ENCODE measurements at places on chromosomes 6 and 20. TPM values are rescaled to one million over a fixed set of nuclear protein-coding genes. Genes with fewer than 3 reads are reported as not detected.

PNPLA1 gene
- polyA plus RNA-seq: not detected

GRCh38 chr6:154614101-154614500 lies 103.6 kb upstream of the CNKSR3 start:
- no peak for DNase-seq

YIPF3 gene
- 84.0 TPM for polyA plus RNA-seq

- peak; percentile 90 for DNase-seq
These were observed 113.8 kb downstream of the CEBPB start for GRCh38 chr20:50304501-50304856.

- no peak for DNase-seq
These were observed 69.0 kb upstream of the STXBP5 start for GRCh38 chr6:147135211-147135681.

CYP21A2 gene
- 0.35 TPM for polyA plus RNA-seq

MYCT1 gene
- polyA plus RNA-seq: 17.2 TPM

- no peak for DNase-seq
These were observed 234.6 kb downstream of the DLL1 start for GRCh38 chr6:170056278-170056711.

- no peak for DNase-seq
These were observed 7.9 kb upstream of the OSER1 start for GRCh38 chr20:44218446-44218845.

DNA sequence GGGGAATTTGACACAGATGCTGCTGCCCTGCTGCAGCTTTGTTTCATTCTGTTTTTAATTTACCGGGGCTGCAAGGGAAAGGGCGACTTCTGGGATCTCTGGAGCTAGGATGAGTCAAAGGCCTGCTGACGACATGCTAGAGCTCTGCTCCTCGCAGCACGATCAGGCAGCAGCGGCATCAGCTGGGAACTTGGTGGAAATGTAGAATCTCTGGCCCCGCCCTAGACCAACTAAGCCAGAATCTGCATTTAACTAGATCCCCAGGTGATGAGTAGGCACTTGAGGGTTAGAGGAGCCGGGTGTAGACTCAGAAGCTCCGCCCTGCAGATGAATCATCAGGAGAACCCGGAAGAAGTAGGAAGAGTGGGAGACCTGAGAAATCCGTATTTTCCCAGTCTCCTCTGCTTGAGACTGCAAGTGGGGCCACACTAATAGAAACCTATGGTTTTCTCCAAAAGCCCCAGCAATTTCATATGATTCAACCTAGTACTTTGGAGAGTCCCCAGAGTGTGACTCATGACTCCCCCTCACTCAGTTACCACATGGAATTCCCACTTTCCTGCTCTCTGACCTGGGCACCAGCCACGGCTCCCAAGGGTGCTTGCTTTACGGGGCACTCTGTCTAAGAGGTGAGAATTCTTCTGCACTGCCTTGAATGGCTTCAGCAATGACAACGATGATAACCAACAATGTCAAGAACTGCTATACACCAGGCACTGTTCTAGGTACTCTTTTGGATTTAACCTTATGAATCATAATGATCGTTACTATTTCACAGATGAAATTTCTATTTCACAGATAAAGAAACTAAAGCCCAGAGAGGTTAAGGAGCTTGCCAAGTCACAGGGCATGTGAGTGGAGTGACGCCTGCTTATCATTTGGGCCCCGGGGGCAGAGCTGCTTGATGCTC lies 18.1 kb downstream of the TUBB2B start:
- peak; percentile 93 for DNase-seq

GRCh38 chr20:59016795-59017492 lies 2.3 kb upstream of the TUBB1 start:
- no peak for DNase-seq

- DNase-seq: peak; percentile 38
These were observed 2.0 kb downstream of the BACH2 start for GRCh38 chr6:90294614-90294988.

DNA sequence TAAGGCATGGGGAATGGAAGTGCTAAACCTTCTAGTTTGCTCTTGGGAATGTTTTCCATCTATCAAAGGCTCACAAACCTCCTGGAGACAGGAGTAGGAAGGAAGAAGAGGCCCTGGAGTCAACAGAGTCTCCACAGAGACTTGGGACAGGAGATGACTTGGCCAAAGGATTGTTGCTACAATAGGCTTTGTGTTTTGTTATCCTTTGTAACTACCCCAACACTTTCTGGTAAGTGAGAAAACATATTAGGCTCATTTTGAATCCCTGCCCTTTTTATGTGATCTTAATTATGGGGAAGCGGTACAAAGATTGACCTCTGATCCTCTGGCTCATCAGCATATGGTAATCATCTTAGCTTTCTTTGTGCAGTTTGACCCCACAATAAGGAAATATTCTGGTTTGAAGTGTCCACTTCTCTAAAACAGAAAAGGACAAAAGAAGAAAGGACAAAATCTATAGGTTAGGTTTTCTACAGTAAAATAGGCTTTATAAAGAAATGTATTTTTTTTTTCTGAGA lies 24.1 kb upstream of the GTF3C6 start:
- DNase-seq: no peak

PLCB4 gene
- 5.5 TPM for polyA plus RNA-seq

DNA sequence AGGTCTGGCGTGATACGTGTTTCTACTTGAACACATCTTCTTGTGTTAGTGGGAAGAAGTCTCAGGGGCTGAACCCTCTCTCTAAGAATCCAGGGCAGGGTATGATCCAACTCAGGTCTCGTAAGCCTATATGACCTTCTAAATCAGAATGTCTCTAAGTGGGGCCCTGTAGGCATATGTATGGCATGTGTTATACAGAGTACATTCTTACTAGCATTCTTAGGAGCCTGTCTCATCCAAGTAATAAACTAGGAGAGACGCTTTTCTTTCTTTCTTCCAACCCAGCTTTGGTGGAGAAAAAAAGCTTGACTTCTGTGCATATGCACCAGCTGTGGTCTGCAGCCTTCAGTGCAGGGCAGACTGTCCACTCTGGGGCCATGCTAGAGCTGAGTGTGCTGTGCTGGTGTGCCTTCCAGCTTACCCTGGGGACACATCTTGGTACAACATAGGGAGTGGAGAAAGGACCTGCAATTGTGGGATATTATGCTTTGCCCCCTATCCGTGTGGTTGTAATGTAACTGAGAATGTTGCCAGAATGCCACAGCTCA lies 47.3 kb downstream of the L3MBTL3 start:
- no peak for DNase-seq

DNA sequence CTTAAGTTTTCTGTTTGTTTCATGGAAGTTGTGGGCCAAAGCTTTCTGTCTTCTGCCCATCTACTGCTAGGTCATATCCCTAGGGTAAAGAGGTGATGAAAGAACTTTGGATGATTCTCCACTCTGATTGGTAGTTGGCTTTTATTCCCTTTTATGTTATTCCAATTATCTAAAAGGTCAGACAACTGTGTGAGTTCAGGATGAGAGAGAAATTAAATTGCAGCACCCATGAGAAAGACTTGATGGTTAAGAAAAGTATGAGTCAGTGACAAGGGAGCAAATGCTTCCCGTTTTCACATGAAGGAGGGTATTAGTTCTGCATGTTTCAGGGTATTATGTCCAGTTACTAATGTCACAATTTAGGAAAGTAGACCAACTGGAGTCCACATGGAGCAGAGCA lies 136.3 kb downstream of the CD109 start:
- peak; percentile 7 for DNase-seq

CGAS gene
- 3.7 TPM for polyA plus RNA-seq

GRCh38 chr6:56954403-56955170 lies at the start of gene BEND6:
TSS of gene BEND6 (plus strand) at chr6:56955107. CDS start at chr6:56981811, 26,704 bp downstream.
- peak; percentile 68 for DNase-seq

GRCh38 chr6:5469101-5469846 lies 208.0 kb downstream of the FARS2 start:
- DNase-seq: no peak

GRCh38 chr20:46012921-46013320 lies 4.2 kb downstream of the MMP9 start:
- no peak for DNase-seq

DNA sequence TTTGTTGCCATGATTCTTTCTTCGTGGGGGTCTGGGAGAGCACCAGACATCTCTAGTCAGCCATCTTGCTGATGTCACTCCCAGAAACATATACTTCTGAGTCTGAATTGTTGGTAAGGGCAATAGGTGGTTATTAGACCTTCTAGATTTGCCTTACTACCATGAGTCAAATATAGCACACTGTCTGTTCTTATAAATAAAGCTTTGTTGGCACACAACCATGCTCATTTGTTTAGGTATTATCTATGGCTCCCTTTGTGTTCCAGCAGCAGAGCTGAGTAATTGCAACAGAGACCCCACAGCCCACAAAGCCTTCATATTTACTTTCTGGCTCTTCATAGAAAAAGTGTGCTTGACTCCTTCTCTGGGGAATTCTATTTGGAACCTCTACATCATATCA lies 62.9 kb downstream of the CDH26 start:
- DNase-seq: no peak

GRCh38 chr6:46331461-46331860 lies 159.8 kb downstream of the RCAN2 start:
- no peak for DNase-seq

DNA sequence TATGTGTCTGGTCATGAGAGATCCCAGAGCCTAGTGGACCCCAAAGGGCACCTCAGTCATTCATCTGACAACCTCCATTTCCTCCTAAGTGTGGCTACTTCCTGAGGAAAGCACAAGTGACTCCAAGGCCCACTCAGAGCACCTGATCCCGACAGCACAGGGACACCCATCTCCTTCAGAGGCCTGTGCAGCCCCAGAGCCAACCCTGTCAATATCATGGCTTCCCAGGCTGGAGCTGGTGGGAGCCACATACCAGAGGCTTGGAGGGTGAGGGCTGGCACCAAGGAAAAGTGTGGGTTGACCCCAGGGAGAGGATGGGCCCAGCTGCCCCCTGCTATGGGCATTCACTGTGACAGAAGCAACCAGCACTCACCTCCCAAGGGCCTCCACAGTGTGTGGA lies 117.3 kb downstream of the PSMB1 start:
- no peak for DNase-seq

- peak; percentile 65 for DNase-seq
These were observed 16.1 kb downstream of the BPIFB1 start for GRCh38 chr20:33299111-33299603.

- no peak for DNase-seq
These were observed 85.9 kb upstream of the MOCS1 start for GRCh38 chr6:40020166-40020565.

DNA sequence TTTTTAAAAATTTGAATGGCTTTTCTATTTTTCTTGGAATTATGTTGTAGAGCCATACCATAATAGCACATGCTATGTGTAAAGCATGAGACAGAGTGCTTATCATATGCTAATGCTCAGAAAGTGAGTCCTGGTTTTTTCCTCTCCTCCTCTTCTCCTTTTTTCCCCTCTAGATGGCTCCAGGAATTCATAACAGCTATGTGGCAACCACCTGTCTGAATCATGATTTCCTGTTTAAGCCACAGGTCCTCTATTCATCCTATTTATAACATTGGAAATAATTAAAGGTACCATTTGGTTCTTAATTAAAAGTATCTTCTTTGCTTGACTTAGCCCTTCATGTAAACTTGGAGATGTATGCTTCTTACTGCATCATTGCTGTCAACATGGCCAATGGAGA lies 260.0 kb upstream of the MAP3K7 start:
- DNase-seq: no peak

GRCh38 chr20:50541606-50542041 lies 31.4 kb downstream of the PTPN1 start:
- no peak for DNase-seq

- DNase-seq: peak; percentile 27
These were observed 348.1 kb upstream of the SOX4 start for GRCh38 chr6:21245488-21245887.

DNA sequence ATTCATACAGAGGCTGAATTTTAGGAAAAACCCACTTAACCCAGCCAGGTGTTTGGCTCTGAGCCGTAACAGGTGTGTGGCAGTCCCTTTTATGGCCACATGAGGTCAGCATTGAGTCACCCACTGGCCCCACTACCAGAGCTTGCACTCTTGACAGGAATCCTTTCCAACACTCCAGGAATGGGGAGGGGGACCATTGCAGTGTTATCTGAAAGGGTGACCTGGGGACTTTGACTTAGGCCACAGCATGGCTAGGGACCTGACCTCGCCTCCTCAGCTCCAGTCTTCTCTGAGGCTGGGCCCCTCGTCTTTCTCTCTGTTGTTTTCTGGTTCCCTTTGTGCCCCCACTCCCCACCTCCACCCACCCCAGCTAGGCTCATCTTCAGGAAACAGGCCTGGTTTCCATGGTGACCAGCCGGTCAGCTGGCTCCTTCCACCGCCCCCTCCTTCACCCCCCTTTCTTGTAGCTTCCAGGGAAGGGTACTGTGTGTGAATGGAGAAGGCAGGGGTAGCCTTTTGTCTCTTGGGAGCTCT lies 2.1 kb upstream of the TMEM151B start:
- DNase-seq: peak; percentile 63
